ENCODE measurements at places on chromosomes 5 and 9.

GRCh38 chr5:10528056-10528816 is 35.6 kb upstream of the ANKRD33B start:
- no peak for DNase-seq

- DNase-seq = no peak
These were observed 269.8 kb upstream of the RFX3 start for GRCh38 chr9:3795556-3795955.

DNA sequence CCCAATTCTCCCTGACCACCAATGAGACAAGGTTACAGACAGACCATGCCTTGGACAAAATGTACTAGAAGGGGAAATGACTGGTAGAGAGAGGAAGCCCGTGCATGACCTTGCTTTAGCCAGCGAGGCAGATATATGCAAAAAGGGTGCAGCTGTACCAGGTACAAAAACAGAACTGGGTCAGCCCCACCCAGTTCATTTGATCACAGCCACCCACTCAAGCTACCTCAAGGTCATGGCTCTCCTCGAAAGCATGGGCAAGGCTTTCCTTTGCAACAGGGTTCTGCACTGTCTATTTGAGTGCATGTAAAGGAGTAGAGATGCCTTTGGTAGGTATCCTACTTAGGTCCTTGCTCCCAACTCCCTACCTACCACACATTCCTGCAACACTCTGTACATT is 33.3 kb downstream of the TLE1 start:
- no peak for DNase-seq

DNA sequence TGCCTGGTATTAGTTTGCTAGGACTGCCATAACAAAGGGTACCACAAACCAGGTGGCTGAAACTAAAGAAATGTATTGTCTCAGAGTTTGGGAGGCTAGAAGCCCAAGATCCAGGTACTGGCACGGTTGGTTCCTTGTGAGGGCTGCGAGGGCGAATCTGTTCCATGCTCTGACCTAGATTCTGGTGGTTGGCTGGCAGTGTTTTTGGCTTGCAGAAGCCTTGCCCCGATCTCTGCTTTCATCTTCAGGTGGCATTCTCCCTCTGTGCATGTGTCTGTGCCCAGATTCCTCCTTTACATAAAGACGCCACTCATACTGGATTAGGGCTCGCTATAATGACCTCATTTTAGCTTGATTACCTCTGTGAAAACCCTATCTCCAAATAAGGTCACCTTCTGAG is 36.7 kb downstream of the RAI14 start:
- no peak for DNase-seq

DNA sequence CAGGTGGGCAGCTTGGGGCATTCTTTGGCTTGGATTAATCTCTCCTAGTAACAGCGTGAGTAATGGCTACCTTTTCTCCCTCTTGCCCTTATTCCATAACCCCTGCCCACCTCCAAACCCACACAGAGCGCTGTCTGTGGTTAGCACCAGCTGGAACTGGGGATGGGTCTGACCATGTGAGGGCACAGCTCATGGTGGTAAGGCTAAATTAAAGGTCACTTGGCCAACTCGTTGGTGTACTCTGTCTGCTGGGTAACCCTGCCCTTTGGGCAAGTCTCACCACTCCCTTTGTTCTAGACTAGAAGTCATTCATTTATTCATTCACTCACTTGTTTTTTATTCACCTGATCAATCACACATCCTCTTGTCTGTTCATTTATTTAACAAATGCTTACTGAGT is 27.8 kb downstream of the PPARGC1B start:
- no peak for DNase-seq

DNA sequence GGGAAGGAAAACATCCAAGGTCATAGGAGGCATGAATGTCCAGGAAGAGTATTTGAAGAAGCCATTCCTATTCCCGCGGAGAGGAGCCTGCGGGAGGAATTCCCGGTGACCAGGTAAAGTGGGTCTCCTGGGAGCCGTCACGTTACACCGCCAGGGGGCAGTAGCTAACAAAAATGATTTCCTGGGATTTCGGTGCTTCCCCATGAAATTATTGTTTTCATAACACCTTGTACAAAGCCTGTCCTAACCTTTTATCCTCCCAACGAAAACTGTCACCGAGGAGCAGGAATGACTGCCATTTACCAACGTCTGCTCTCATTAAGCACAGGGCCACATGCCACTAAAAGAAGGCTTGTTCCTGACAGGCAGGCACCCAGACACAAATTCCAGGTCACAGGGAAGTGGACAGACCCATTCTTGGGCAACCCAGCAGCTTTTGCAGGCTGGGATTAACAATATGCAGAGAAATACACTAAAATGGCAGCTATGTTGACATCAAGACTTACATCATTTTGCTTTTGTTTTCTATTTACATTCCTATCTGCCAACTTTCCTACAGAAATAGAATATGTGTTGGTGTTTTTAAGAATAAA is 41.2 kb upstream of the CTSL start:
- DNase-seq = no peak

GRCh38 chr9:90774071-90774470 is 27.5 kb upstream of the SYK start:
- DNase-seq = no peak

- DNase-seq = peak; percentile 28
These were observed 46.6 kb upstream of the PCA3 start for GRCh38 chr9:76717613-76718012.

DNA sequence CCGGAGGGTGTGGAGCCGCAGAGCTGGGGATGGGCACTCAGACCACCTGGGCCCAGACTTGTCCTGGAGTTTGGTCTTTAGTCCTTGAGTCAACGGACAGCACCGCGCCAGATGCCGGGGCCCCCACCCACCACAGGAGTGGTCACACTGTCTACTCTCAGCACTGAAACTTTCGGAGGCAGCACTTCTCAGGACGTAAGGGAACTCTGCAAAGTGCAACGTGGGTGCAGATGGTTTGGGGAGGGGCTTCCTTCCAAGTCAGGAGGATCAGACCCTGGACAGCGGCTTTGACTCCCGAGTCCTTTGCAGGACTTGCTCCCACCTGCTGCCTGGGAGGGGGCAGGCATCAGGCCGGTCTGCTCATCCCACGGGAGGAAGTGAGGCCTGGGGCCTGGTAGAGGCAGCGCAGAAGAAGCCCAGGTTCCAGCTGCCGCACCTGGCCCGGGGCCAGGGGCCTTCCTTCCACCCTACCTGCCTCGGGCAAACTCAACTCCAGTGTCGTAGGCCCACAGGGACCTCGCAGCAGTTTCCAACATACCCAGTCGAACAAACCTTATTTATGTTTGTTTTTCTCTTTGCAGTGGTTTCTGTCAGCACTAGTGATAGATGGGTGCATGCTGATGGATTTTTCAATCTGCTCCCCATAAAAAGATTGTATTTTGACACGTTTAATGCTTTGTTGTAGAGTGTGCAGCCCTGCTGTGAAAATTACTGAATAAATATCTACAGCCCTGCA is 149.8 kb upstream of the PPP1R26 start:
- DNase-seq = no peak

GRCh38 chr5:120886351-120886860 is 422.3 kb downstream of the PRR16 start:
- DNase-seq = no peak

DNA sequence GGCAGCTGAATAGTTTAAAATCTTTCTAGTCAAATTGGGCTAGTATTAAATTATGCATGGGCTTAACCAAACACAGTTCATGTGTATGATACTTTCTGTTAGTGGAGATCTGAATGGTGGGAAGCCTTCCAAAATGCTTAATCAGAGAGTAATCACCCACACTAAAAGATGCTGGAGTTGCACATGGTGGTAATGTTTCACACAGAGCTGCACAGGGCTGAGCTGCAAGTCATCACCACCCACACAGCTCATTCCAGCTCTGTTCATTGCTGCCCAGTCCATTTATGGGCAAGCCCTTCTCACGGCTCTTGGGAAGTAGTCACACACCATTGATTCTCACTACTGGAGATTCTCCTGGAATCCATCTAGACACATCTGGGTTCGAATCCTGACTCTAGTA is 351.5 kb upstream of the KCNN2 start:
- DNase-seq = peak; percentile 69

DNA sequence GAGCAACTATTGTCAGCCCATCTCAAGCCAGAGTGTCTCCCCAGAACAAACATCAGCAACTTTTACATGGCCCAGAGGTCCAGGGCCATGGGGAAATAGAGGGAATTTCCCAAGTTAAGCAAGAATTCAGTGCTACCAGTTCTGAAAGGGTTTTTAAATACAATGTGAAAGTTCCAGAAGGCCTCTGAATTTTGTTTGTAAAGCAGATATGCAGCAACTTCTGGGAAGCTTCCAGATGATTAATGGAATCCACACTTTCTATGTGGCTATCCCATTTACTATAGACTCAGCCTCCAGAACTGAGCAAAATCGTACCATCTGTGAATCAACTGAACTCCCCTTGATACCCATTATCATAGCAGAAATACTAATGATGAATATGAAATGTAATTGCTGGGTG is 93.8 kb downstream of the FEM1C start:
- DNase-seq = no peak

DNA sequence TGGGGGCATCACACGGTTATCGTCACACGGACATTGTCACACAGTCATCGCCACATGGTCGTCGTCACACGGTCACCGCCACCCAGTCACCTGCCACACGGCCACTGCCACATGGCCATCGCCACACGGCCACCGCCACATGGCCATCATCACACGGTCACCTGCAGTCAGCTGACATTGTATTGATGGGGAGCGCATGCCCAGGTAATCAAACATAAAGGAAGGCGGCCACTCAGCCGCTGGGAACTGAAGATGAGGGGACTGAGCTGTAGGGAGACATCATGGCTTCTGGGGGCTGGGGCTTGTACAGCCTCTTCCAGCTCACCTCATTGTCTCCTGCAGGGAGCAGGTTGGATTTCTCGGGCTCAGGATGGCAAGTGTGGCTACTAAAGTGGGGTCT is 49.2 kb downstream of the MRPL36 start:
- DNase-seq = no peak

DNA sequence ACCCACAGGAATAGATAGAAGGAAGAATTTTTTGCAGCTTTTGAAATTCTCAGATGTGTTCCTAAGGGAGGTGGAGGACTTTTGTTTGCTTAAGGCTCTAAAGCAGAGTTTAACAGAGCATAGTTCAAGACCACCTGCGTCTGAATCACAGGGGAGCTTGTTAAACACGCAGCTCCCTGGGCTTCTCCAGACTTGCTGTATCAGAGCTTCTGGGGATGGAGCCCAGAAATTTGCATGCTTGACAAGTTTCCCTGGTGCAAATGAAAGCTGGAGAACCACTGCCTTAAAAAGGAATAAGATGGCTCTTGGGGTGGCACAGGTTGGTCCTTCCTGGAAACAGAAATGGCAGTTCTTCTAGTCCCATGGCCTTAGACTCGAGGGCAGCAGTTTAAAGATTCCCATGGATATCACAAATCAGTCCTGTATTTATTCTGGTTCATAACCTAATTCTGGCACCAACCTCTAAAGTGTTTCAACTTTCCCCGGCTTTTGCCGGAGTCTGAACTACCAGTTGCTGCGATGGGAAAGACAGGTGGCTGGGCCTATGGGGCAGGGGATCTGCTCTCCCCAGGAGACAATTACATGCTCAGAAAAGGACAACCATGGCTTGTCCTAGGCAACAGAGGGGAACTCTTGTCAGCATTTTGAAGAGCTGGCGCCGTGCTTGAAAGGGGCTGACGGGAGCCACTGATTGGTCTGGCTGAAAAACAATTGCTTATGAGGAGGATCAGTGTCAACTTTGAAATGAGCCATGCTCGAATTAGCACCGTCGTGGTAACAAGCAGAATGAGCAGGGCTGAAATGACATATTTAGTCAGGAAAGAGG is 599.6 kb downstream of the CCDC171 start:
- no peak for DNase-seq

Data from H4 (cell line).